ENCODE measurements at places on chromosomes 13 and 19.

DNA sequence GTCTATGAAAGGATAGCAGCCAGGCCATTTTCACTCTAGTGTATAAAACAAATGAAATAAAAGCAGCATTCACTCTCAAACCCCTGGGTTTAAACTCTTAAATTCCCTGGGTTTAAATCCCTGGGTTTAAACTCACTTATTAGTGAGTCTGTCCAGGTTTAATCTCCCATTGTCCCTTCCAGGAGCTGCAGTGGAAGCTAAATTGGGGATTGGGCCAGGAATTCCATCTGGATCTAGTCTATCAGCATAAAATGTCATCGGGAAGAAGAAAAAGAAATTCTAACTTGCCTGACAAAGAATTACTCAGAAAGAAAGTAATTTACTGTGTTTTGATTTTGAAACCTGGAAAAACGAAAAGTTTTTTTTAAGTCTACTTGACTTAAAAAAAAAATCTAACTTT lies 54.8 kb downstream of the FRY start:
- no peak for DNase-seq

- no peak for DNase-seq
Measured at GRCh38 chr13:78884571-78884970, 225.6 kb upstream of the OBI1 start.

DNA sequence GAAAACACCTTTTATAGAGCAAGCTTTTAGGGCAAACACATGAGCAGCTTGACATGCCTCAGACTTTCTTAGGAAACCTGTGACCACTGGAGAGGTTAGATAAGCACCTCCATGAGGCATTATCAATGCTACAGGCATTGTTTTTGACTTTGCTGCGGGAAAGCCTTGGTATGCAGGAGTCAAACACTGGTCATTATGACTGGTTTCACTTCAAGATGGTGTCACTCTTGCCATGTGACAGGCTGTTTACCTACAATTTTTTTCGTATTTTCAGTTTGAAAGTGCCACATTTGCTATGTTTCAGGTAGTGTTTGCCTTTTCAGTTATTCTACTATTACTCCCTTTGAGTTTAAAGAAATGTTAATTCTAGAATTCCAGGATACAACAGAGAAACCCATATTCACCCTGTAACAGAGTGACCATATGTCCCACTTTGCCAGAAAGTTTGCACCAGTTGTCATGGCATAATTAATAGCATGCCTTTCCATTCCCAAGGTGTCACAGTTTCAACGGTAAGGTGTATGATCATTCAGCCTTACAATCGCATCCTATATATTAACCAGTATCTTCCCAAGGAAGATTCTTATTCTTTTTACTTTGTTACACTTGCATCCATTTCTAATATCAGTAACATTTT lies 33.0 kb downstream of the USP12 start:
- no peak for DNase-seq

DNA sequence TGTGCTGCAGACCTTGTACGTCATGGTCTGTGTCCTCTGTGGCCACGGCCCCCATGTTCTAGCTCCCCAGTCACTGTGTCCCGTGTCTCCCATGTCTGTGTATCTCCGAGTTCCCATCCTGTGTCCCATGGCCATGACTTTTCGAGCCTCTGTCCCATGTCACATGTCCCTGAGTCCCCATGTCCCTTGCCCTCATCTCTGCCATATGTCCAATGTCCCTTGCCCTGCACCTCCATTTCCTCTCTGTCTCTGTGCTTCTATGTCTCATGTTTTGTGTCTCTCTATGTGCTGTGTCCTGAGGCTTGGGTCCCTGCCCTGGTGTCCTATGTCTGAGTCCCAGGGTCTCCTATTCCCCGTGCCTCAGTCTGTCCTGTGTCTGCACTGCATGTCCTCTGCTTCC lies 2.0 kb downstream of the ATP4A start:
- no peak for DNase-seq

DNA sequence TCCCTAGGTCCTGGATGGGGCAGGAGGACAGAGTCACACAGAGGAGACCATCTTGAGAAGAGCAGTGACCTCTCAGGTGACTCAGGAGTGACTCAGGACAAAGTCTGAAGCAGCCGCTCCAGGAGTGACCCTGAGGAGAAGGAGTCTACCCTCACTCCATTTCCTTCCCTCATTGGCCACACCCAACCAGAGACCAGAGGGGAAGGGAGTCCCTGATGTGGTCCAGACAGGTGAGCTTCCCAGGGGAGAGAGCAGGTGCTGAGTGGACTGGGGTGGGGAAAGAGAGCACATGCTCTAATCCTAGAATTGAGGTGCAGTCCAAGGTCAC lies 75.5 kb upstream of the MEDAG start:
- peak; percentile 41 for DNase-seq

DNA sequence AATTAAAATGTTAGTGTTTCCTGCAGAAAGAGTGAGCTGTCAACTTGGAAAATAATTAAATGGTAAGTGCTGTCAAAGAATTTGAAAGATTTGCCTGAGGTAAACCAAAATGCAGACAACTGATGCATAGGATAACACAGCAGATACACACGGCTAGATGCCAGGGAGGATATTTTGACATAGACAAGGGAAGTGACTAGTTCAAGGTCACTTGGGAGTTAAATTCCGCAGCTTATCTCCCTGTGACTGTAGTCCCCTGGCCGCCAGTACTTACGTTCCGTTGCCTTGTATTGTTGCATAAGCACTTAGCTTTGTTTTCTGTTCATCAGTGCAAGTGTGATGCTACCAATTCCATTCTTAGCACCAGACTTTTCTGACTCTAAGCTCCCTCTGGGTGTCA lies 247.3 kb upstream of the MAB21L1 start:
- DNase-seq = no peak

GRCh38 chr19:12695997-12696365 lies 450 bp downstream of the FBXW9 start:
- DNase-seq = no peak

GRCh38 chr19:19466201-19466600 lies 49.1 kb downstream of the TSSK6 start:
- no peak for DNase-seq

GRCh38 chr13:109656206-109656605 lies 130.2 kb downstream of the IRS2 start:
- DNase-seq = no peak

- DNase-seq = no peak
Measured at GRCh38 chr13:81987677-81988357, 1646.9 kb upstream of the SPRY2 start.

All from HT-29 (cell line).